ENCODE measurements at places on chromosomes 3 and 15. TPM values are rescaled to one million over a fixed set of nuclear protein-coding genes. Genes with fewer than 3 reads are reported as not detected.

DNA sequence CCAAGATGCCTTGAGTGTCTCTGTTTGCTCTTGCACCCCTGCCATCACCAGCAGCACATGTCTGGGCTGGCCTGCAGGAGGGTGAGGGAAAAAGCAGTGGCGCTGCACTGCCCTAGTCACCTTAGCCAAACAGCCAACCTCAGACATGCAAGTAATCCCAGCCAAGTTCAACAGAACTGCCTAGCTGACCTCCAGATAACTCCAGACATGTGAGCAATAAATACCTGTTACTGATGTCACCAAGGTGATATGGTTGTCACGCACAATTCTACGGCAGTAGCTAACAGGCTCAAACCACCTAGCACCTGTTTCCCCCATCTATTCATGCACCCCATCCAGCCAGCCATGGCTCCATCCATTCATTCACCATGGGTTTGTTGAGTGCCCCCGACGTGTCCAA, 99.9 kb downstream of the SRGAP3 start:
- H3K4me3 ChIP-seq: no peak overlapping the region
- DNase-seq: no peak
- no peak overlapping the region for H3K27ac ChIP-seq
- H3K4me1 ChIP-seq: peaks cover 10% of the 10 kb centered on the region
- H3K27me3 ChIP-seq: no peaks in the 10 kb centered on the region

DNA sequence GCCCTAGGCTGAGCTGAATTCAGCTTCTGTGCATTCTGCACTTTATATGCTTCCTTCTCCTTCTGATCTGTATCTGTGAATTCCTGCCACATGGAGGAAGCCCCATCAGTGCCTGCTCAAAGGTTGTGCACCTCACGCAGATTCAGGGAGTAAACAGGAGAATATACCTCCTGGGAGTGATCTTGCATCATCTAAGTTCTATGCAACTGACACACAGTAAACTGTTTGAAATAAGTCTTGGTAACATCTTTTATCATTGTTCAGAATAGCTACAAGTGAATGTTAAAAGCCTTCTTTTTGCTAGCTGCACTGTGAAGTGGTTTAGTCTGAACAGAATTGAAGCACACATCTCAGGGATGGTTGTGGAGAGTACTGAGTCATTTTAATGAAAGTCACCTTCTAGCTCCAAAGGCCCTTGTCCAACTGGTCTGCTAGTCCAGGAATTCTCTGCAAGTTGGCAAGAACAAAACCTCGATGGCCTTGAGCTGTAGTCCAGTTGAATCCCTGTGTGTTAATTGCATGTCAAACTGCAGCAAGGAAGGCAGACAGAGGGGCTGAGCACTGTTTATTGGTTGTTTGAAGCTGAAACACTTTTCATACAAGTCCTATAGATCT, 215.0 kb downstream of the WNT5A start:
- no peaks in the 10 kb centered on the region for H3K4me1 ChIP-seq
- H3K27ac ChIP-seq: no peak overlapping the region
- DNase-seq: no peak

- H3K36me3 ChIP-seq: no peaks in the 10 kb centered on the region
- H3K27ac ChIP-seq: no peak overlapping the region
- no peaks in the 10 kb centered on the region for H3K27me3 ChIP-seq
- H3K4me1 ChIP-seq: no peaks in the 10 kb centered on the region
These were observed 9.4 kb downstream of the NAA50 start for GRCh38 chr3:113736548-113737089.

DNA sequence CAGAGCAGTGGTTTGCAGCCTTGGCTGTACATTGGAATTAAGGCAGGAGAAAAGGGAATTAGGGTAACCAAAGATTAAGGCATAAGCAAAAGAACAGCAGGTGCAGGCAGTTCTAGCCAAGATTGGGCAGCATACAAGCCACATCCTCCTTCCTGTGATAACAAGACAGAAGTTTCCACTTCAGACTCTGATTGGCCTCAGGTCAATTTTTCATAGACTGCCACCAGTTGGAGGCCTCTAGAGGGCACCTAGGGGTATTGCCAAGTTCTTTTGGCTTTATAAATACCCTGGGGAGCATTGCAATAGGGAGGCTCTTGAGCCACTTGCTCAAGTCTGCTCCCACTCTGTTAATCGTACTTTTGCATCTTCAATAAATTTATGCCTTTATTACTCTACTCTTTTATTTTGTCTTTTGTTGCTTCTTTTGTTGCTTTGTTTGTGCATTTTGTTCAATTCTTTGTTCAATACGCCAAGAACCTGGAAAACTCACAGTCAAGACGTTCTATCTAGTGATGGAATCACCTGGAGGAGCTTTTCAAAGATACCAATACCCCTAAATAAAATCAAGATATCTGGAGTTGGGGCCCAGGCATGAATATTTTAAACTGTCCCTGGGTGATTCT, 32.2 kb upstream of the FMN1 start:
- H3K4me1 ChIP-seq: no peaks in the 10 kb centered on the region
- H3K27me3 ChIP-seq: no peaks in the 10 kb centered on the region
- H3K36me3 ChIP-seq: no peaks in the 10 kb centered on the region
- no peak overlapping the region for H3K27ac ChIP-seq
- no peak overlapping the region for H3K4me3 ChIP-seq
- DNase-seq: no peak

DNA sequence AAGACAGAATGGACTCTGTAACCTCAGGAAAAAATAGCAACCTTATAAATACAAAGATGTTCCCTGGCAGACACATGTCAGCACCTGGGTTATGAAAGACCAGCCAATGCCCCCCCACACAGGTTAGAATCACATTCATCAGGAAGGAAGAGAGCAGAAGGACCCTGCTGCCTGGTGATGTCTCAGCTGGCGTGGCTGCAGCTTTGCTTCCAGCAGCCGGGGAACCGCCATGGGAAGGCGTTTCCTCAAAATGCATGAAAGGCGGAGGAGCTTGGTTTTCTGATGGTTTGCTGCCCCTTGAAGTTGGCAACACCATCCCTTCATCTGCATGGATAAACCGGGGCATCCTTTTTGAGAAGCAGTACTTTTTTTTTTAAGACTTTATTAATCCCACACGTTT, 10.9 kb upstream of the NSMCE3 start:
- H3K4me3 ChIP-seq: no peak overlapping the region
- no peaks in the 10 kb centered on the region for H3K4me1 ChIP-seq
- no peak for DNase-seq
- no peak overlapping the region for H3K27ac ChIP-seq

GRCh38 chr3:127899766-127900165, 15.3 kb upstream of the KBTBD12 start:
- no peaks in the 10 kb centered on the region for H3K4me1 ChIP-seq
- no peaks in the 10 kb centered on the region for H3K27me3 ChIP-seq
- no peak for DNase-seq
- no peak overlapping the region for H3K27ac ChIP-seq

DNA sequence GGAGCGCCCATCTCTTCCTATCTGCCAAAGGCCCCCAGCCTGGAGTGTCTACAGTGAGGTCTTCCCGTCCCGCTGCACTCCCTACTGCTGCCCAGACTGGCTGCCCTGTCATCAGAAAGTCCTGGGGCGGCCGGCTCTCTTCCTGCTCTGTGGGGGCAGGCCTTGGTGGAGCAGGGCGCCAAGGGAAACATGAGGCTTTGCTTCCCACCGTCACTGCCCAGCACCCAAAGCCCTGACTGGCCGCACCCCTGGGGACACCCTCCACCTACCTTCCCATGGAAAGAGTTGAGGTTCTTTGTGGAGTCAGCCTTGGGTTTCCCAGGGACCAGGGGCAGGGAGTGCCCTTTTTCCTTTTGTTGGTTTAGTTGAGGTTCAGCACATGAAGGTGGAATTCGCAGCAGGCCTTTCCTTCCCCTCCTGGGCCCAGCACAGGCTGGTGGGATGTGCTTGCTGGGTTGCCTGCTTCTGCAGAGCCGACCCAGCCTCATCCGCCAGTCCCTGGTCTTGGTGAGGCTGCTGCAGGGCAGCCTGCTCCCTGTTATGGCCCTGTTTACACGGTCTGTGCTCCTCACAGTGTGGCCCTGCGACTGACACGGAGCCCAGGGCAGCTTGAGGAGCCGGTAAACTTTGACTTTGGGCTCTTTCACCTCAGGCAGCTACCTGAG, 51.8 kb upstream of the PLXNA1 start:
- no peak for DNase-seq
- H3K4me3 ChIP-seq: no peak overlapping the region
- H3K27me3 ChIP-seq: no peaks in the 10 kb centered on the region

GRCh38 chr3:85706130-85706529, 747.3 kb downstream of the CADM2 start:
- no peak for DNase-seq
- H3K36me3 ChIP-seq: no peaks in the 10 kb centered on the region
- no peaks in the 10 kb centered on the region for H3K4me1 ChIP-seq
- no peak overlapping the region for H3K4me3 ChIP-seq

The CLDN1 gene
- 9.0 TPM for total RNA-seq

The TUBGCP5 gene
- total RNA-seq: 6.8 TPM

The NISCH gene
- total RNA-seq: 49.6 TPM

The CMTM7 gene
- total RNA-seq: 8.2 TPM

All from right atrium auricular region (tissue), 2 donors.